ENCODE measurements at places on chromosomes 7 and 10.

- no peak for DNase-seq
Measured at GRCh38 chr10:761376-761775, 71.9 kb upstream of the DIP2C start.

DNA sequence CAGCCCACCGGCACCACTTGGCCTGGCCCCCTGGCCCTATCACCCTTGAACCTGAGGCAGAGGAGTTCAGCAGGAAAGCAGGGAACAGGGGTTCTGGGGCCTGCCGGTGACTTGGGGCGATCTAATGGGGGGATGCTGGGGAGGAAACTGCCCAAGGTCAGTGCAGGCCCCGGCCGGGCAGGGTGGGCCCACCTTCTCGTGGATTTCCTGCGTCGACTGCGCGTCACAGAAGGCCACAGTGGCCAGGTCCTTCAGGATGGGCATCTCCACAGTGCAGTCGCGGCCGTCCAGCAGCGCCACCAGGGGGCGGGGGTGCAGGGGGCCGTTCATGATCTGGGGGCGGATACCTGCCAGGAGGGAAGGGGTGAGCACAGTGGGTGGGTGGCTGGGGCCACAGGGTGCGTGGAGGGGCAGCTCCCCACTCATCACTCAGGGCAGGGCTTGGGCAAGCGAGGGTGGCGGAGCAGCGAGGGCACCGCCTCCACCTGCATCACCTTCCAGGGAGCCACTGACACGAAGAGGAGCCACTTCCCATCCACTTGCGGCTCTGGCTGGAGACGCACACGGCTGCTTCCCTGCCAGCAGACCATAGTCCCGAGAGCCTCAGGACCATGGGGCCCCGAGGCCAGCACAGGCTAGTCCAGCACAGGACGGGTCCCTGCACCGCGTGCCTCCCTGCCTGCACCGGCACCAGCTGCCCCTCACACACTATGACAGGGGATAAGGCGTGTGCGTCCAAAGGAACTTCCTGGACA lies 61.4 kb downstream of the ZRANB1 start:
- peak; percentile 61 for DNase-seq

DNA sequence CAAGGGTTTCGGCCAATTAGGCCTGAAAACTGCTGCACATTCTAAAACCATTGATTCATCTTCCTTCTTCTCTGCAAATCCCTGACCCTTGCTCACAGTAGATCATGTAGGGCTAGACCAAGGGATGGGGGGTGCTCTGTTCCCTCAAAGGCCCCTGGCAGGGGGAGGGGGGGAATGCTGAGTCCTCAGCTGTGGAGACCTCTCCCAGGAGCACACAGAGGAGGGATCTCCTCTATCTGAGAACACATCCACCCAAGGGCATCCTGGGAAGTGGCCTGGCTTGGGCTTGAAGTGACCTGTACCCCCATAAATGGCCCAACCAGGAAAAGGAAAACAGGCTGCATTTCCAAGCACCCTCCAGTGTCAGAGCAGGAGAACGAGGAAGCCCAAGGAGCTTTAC lies 1.0 kb upstream of the CDHR1 start:
- no peak for DNase-seq

- DNase-seq, result no peak
Measured at GRCh38 chr7:50757703-50758390, 24.8 kb downstream of the GRB10 start.

DNA sequence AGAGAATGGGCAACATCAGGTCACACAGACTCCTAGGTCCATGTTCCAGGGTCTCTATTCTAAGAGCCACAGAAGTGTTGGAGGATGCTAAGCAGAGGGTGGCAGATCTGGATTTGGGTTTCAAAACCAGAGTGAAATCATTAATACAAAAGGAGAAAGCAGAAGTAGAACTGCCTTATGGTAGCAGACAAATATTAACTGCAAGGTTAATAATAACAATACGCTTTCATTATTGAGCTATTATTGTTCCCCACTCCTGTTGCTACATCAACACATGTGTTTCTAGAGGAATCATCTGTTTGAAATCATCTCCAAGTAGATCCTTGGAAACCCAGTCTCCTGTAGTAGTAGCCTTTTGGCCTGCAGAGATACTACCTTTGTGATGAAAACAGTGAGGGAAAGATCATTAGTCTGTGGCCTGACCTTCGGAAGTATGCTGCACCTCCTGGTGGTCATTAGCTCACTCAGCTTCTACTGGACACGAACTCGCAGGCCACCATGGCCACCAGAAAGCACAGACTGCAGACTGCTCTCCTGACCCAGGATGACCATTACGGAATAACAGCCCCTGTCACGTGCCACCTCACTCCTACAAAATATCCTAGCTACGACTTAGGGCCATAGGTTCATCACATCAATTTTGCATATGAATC lies 84.6 kb downstream of the XPNPEP1 start:
- DNase-seq, result no peak

GRCh38 chr10:25405871-25406270 lies 231.1 kb downstream of the GPR158 start:
- DNase-seq, result no peak

DNA sequence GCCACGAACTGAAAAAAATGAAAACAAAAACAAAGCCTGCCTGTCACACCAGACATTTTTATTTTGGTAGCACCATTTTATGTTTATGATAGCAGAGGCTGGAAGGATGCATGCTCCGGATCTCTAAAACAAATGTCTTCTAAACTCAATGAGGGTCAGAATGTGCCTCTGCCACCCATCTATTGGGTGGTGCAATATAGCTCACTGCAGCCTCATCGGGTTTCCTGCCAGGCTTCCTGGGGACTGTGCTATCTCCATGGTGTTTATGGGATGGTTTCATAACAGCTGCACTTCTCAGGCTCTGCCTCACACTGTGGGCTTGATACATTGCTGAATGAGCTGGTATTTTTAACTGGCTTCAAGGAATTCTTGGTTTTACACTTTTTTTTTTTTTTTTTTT lies 94.4 kb downstream of the ITIH5 start:
- no peak for DNase-seq

DNA sequence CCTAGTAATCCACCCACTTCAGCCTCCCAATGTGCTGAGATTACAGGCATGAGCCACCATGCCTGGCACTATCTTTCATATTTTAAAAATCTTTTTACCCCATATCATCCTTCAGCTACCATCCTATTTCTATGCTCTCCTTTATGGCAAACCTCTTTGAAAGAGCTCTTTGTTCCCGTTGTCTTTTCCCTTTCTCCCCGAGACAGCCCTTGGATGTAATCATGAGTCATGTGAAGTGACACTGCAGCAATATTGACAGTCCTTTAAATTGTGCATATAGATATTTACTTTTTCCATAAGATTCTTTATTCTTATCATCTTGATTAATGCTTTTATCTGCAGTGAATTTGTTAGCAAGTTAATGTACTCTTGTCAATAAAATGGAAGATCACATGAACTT lies 286.6 kb downstream of the ANKRD7 start:
- DNase-seq, result no peak

GRCh38 chr7:44347546-44348114 lies 22.2 kb upstream of the CAMK2B start:
- no peak for DNase-seq

GRCh38 chr7:124308384-124308783 lies 275.5 kb upstream of the TMEM229A start:
- DNase-seq, result no peak

DNA sequence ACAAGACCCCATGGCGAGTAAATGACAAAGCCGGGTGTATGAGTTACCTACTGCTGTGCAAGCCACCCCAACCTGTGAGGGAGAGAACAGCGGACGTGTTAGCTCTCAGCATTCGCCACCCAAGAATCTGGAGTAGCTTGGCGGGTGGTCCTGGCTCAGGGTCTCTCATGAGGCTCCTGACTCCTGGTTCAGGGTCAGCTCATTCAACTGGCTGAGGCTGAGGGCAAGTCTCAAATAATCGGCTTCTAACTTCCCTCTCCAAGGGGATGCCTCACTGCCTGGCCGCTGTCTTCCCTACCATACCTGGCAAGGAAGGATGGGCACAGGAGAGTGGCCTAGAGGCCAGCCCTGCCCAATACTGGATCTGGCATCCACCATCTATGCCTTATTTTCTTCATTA lies 94.2 kb downstream of the HTR5A start:
- peak; percentile 48 for DNase-seq

GRCh38 chr10:120478386-120478785 lies 21.4 kb downstream of the PLPP4 start:
- DNase-seq, result no peak

- no peak for DNase-seq
Measured at GRCh38 chr10:96272316-96273280, 1.2 kb upstream of the BLNK start.

- DNase-seq, result no peak
Measured at GRCh38 chr7:14048889-14049288, 59.4 kb upstream of the ETV1 start.

GRCh38 chr7:22725585-22725984 lies 1.4 kb upstream of the IL6 start:
- DNase-seq, result no peak

GRCh38 chr10:46305079-46305818 lies 18.5 kb downstream of the ANTXRL start:
- DNase-seq, result no peak

GRCh38 chr10:114172776-114173602 lies 1.0 kb downstream of the CCDC186 start:
- DNase-seq, result no peak

GRCh38 chr10:37623506-37623905 lies 233.9 kb downstream of the ZNF248 start:
- no peak for DNase-seq

DNA sequence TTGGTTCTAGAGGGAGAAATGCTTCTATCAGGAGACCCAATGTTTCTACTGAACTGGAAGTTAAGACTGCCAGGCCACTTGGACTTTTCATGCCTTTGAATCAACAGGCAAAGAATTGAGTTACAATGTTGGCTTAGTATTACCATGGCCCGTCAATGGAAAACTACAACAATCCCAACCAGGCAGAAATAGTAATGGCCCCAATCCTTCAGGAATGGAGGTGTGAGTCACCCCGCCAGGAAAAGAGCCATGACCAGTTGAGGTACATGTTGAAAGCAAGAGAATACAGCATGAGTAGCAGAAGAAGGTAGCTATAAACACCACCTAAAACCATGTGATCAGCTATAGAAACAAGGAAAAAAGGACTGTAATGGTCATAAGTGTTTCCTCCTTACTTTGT lies 101.9 kb downstream of the DGKB start:
- no peak for DNase-seq

GRCh38 chr7:120502132-120502531 lies 229.2 kb downstream of the KCND2 start:
- no peak for DNase-seq

DNA sequence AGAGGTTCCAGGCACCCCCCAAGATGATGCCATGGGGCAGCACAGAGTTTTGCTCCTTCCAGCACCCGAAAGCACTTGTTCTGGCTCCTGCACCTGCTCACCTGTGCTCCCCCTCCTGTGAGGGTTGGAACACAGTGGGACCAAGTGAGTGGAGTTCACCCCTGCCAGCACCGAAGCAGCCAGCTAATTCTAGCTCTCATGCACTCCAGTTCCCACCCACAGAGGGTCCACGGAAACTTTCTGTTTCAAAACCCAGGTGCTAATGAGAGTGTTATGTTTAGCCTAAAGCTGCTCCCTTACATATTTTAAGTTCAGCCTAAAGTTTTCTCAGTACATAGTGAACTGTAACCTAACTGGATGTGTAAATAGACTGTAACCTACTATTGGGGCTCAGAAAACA lies 42.6 kb upstream of the SLC35G1 start:
- DNase-seq, result no peak

GRCh38 chr10:69146759-69147158 lies 22.8 kb downstream of the VPS26A start:
- no peak for DNase-seq

GRCh38 chr10:102776779-102777456 lies 33.2 kb downstream of the WBP1L start:
- DNase-seq, result no peak

GRCh38 chr10:58590152-58590840 lies 77.6 kb downstream of the BICC1 start:
- no peak for DNase-seq

DNA sequence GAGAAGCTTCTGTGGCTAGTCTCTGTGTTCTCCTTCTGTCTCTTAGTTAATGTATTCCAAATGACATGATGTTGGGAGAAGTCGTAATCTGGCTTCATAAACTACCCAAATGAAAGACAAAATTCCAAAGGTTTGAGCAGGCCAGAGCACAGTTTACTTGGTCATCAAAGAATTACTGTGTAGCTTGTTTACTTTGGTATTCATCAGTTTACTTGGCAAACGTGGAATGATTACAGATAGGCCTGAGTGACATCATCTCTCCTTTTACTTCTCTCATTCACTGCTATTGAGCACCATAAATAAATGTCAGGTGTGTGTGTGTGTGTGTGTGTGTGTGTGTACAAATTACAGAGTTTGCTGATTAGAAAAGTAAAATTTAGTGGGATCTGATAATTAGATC lies 327.3 kb downstream of the PHTF2 start:
- no peak for DNase-seq
